ENCODE measurements at places on chromosomes 11 and 22. TPM values are rescaled to one million over a fixed set of nuclear protein-coding genes. Genes with fewer than 3 reads are reported as not detected.

- peak; percentile 16 for DNase-seq
Measured at GRCh38 chr11:34395916-34396550, 38.2 kb upstream of the ABTB2 start.

Gene CCDC89
- 0.41 TPM for total RNA-seq

DNA sequence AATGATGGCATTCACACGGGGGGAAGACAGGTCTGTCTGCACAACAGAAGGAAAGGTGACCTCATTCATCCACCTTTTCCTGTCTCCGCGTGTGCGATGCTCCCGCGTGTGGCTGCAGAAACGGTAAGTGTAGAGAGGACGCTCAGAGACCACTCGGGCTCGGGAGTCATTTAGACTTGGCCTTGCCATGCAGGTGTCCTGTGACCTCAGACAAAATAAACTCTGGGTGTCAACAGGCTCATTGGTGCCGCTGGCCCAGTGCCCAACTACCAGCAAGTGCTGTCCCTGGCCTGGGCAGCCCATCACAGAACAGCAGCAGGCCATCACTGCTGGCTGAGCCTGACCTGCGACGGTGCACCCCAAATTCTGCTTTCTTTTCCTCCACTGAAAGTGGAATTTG is 48.1 kb upstream of the ARFGAP3 start:
- DNase-seq = no peak

DNA sequence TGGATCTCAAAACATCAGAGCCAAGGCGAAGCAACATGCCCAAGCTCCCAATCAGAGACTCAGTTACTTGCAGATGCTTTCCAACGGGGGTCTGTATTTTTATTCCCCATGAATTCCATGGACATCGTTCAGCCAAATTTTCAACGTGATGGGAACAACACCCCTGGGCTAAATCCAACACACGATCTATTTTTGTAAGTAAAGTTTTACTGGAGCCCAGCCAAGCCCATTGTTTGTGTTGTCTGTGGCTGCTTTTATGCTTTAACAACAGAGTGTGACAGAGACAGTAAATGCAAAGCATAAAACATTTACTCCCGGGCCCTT is 33.7 kb downstream of the SLC5A1 start:
- DNase-seq = no peak

DNA sequence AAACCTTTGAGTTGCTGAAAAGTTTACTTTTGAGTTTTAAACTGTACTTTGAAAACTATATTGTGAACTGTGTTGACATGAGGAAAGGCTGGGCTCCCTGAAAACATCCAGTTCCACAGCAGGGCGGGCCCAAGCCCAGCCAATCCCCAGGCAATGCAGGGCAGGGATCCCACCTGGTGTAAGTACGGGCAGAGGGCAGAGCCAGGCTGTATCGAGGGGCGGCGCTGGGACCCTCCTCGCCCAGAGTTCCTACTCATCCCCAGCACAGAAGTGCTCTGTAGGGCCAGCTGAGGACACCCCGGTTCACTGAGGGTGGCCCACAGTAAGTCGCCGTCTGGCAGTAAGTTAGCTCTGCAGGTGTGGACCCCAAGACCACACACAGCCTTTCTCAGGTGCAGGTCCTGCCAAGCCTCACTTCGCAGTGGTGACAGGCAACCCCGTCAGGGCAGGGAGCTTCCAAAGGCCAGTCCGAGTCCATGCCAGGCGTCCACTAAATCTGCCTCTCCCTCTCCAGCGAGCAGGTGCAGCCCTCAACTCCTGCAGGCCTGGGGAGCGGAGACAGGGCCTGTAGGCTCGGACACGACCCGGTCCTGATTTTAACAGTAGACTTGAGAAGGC is 6.3 kb downstream of the RASSF7 start:
- no peak for DNase-seq
